ENCODE measurements at places on chromosomes 2 and 18.

- no peak for DNase-seq
Observed at GRCh38 chr2:79960519-79960918, 344.0 kb downstream of the LRRTM1 start.

GRCh38 chr18:11495441-11495840 lies 114.0 kb upstream of the SLC35G4 start:
- no peak for DNase-seq

- no peak for DNase-seq
Observed at GRCh38 chr2:231928481-231928880, 2.3 kb upstream of the NPPC start.

DNA sequence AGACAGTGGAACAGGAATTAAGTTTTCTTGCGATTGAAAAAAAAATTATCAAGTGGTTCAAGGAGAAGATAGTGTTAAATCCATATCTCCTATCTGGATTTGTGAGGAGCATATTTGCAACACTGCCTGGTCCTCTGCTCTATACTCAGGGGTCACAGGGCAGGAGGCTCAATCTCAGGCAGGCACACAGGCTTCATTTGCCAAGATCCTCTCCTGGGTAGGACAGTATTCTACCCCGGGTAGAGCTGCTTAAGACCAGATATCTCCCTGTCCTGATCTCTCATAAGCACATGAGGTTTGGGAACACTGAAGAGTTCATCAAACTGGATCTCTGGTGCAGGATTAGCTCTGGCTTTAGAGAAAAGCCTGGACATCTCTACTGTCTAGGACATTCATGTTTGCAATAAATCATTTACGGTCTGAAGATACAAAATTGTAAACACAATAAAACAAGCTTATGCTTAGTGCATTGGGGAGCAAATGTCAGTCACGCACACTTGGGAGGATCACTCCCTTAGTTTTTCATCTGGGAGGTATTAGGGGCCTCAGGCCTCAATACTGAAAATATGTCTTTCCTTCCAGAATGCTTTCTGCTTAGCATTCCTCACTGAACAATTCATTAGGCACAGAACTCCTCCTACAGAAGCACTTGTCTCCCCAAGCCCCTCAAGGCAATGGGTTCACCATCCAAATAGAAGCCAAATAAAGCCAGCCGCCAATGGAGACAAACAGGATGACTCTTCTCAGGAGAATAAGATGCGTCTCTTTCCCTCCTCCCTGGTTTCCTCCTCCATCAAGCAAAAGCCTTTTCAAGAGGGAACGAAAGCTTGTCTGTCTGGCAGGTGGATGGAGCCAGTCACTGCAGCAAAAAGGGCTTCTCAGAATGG lies 34.1 kb upstream of the LCLAT1 start:
- DNase-seq, result no peak

- no peak for DNase-seq
Observed at GRCh38 chr2:150569761-150570160, 82.3 kb upstream of the RND3 start.

- peak; percentile 50 for DNase-seq
Observed at GRCh38 chr2:190511104-190511503, 23.4 kb downstream of the NEMP2 start.

GRCh38 chr2:151299920-151300539 lies 10.6 kb upstream of the NMI start:
- no peak for DNase-seq

GRCh38 chr18:13036622-13037320 lies 45.6 kb downstream of the CEP192 start:
- DNase-seq, result peak; percentile 2

DNA sequence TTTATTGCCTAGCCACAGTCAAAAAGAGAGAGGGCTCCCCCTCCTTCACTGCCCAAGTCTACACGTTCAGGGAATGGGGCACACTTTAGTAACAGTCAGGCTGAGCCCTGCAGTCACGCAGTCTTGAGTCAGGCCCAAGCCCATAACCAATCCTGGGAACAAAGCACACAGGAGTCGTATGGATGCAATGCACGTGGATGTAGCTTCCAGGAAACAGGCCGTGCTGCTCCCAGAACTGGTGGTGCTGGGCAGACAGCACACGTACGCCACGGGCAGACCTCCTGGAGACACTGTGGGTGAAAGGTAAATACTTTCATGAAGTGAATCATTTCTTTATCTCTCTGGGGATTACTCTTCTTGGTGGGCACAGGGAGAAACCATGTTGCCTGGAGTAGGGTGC lies 30.0 kb upstream of the MBP start:
- DNase-seq, result no peak

DNA sequence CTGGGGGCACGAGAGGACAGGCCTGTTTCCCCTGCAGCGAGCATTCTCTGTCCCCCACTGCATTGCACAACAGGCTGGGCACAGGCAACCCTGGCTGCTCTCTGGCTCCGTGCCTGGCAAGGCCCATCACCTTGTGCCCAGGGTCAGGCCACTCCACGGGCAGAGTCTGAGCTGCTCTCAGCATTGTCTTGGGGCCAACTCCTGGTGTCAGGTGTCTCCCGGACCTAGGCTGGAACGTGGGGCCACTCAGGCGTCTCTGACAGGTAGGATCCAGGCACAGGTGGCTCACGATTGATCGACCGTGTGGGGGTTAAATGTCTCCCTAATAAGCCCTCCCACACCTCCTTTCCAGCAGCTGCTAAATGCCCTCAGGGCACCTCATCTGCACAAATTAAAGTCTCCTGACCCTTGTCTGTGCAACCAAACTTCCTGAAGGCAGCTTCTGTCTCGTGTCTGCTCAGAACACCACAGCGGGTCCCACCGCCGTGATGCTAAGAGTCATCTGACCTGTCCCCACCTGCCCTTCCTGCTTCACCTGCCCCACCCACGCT lies 66.6 kb upstream of the GPC1 start:
- no peak for DNase-seq

GRCh38 chr18:11521853-11522252 lies 87.5 kb upstream of the SLC35G4 start:
- no peak for DNase-seq

DNA sequence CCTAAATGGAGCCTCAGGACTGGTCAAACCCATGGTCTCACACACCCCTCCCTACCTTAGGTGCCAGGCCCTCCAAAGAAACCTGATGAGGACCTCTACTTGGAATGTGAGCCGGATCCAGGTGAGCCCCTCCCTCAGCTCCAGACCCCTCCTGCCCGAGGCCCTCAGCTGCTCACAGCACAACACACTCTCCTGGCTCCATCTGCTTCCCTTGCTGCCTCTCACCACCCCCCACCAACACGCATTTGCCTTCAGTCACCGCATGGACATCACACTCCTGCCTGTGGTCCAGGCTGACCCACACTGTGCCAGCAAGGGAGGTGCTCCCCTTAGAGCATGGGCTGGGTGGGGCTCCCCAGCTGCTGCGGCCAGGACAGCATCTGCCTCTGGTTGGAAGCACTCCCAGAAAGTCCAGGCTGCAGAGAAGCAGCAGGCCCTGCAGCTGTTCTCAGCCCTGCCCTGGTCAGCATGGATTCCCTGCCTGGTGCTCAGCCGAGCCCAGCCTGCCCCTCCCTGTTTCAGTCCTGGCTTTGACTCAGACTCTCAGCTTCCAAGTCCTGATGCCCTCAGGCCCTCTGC lies 15.1 kb downstream of the SH2D6 start:
- DNase-seq, result peak; percentile 96

- no peak for DNase-seq
Observed at GRCh38 chr2:10028988-10029874, 14.1 kb upstream of the KLF11 start.

GRCh38 chr2:84906108-84906899 lies 848 bp downstream of the TMSB10 start:
- no peak for DNase-seq

DNA sequence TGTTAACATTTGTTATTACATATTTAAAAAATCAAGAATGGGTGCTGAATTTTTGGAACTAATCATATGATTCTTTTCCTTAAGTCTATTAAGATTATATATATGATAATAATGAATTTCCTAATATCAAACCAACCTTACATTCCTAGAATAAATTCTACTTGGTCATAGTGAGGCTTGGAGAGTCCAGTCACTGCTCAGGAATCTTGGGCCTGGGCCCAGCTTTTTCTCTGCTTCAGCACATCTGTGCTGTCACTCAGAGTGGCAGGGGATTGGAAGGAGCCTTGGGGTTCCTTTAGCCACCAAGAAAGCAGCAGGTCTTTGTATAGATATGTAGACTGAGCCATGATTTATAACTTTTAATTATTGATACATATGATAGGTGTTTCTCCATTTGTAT lies 19.9 kb upstream of the ZAP70 start:
- no peak for DNase-seq

DNA sequence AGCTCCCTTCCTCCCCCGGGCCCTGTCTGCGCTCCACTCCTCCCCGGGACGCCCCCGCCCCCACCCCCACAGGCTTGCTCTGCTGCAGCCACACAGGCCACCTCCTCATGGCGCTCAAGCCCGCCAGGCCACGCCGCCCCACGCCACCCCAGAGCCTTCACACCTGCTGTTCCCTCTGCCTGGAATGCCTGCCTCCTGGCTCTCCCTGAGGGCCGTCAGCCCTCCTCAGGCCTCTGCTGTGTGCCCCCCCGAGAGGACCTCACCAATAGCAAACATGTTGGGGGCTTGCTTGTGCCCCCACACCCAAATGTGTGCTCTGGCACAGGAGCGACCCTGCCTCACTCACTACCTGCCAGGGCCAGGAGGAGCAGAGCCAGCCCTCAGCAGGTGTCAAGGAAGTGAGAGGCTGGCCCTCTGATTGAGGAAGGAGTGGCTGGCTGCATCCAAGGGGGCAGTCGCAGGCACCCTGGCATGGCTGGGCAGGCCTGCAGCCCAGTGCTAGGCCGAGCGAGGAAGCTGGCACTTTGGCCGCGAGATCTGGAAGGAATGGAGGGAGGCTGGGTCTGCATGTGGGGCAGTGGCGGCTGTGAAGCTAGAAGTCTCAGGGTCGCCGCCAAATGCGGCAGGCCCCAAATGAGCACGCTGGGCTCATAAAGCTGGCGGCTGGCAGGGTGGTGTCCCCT lies 86.5 kb downstream of the INHBB start:
- no peak for DNase-seq
